ENCODE measurements at places on chromosomes 16 and 17.

GRCh38 chr16:58511933-58512815 is 3.1 kb upstream of the SETD6 start:
- H3K4me1 ChIP-seq: peaks cover 12% of the 10 kb centered on the region
- no peak overlapping the region for H3K27ac ChIP-seq
- no peaks in the 10 kb centered on the region for H3K27me3 ChIP-seq
- peaks cover 28% of the 10 kb centered on the region for H3K36me3 ChIP-seq

- peaks cover 15% of the 10 kb centered on the region for H3K4me1 ChIP-seq
- peaks cover 5% of the 10 kb centered on the region for H3K36me3 ChIP-seq
- H3K27ac ChIP-seq: peak overlapping the region; percentile 19
- DNase-seq: no peak
- no peaks in the 10 kb centered on the region for H3K27me3 ChIP-seq
Measured at GRCh38 chr16:29926711-29927052, 656 bp upstream of the KCTD13 start.

DNA sequence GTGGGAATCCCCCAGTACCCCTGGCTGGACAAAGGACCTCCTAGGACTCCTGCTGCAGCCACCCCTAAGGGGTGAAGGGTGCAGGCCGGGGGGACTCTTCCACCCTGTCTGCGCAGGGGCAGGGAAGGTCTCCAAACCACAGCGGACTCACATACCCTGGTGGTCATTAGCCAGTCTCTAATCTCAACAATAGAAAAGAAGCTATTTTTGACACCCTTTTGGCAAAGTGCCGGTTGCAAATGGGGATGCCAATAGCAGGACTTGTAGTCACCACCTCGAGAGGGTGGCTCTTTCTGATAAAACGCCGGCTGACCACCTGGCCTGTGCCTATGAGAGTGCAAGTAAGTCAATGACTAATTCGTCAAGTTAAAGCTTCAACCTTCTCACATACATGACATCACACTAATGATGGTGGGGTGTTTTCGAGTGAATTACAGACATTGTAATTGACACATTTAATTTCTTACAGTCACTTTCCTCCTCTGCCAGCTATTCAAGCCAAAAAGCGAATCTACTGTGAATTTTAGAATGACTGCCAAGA is 23.1 kb upstream of the DNAH17 start:
- DNase-seq: peak; percentile 52
- no peak overlapping the region for H3K27ac ChIP-seq
- H3K4me3 ChIP-seq: no peak overlapping the region
- H3K27me3 ChIP-seq: no peaks in the 10 kb centered on the region
- H3K36me3 ChIP-seq: no peaks in the 10 kb centered on the region

DNA sequence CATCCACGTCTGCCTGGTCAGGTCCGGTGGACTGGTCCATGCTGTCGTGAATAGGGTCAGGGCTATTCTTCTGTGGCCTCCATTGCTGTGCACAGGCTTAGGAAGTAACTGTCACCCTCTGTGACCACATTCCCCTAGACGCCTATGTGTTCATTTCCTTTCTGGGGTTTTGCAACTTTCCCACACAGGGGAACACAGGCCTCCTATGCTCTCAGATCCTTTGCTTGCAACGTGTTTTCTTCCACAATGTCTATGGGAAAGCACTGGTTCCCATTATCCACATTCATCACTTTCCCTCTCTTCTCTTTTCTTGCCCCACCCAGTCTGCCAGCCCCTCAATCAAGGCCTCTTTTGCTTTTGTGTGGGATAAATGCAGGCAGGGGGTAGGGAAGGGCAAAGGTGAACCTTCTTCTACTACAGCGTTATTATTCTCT is 43.2 kb upstream of the DNAJA2 start:
- no peak for DNase-seq
- no peaks in the 10 kb centered on the region for H3K4me1 ChIP-seq
- H3K36me3 ChIP-seq: no peaks in the 10 kb centered on the region
- no peaks in the 10 kb centered on the region for H3K27me3 ChIP-seq
- no peak overlapping the region for H3K27ac ChIP-seq
- no peak overlapping the region for H3K4me3 ChIP-seq
